ENCODE measurements at places on chromosomes 12 and 14. TPM values are rescaled to one million over a fixed set of nuclear protein-coding genes. Genes with fewer than 3 reads are reported as not detected.

GRCh38 chr14:96088074-96088473 lies 48.9 kb downstream of the C14orf132 start:
- H3K36me3 ChIP-seq = no peaks in the 10 kb centered on the region
- no peaks in the 10 kb centered on the region for H3K4me1 ChIP-seq
- no peak for DNase-seq
- peaks cover 7% of the 10 kb centered on the region for H3K27me3 ChIP-seq
- H3K27ac ChIP-seq = no peak overlapping the region

DNA sequence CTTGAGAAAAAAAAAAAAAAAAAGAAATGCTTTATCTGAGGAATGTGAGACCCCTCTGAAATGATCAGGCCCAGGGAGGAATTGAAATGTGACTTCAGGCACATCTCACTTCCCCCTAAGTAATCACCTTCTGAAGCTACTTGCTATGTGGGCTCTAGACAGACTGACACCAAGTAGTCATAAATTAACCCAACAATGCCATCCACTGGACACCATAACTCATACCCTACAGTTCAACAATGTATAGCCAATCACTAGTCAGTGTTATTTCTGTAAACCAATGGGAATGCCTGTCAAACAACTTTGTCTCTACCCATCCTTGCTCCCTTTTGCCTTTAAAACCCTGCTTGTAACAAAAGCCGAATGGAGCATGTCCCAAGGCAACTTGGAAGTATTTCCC lies 182.7 kb upstream of the TMPO start:
- H3K4me1 ChIP-seq = no peaks in the 10 kb centered on the region
- no peaks in the 10 kb centered on the region for H3K27me3 ChIP-seq
- no peak for DNase-seq
- no peaks in the 10 kb centered on the region for H3K36me3 ChIP-seq
- no peak overlapping the region for H3K27ac ChIP-seq
- H3K4me3 ChIP-seq = no peak overlapping the region

OVCH1 gene
- polyA plus RNA-seq = not detected

GRCh38 chr12:38332814-38333213 lies 16.2 kb downstream of the ALG10B start:
- H3K4me3 ChIP-seq = no peak overlapping the region
- H3K4me1 ChIP-seq = no peaks in the 10 kb centered on the region
- DNase-seq = no peak
- H3K36me3 ChIP-seq = no peaks in the 10 kb centered on the region
- H3K27me3 ChIP-seq = no peaks in the 10 kb centered on the region

SLCO1B1 gene
- polyA plus RNA-seq = not detected

PLA2G1B gene
- polyA plus RNA-seq = 9.2 TPM

DNA sequence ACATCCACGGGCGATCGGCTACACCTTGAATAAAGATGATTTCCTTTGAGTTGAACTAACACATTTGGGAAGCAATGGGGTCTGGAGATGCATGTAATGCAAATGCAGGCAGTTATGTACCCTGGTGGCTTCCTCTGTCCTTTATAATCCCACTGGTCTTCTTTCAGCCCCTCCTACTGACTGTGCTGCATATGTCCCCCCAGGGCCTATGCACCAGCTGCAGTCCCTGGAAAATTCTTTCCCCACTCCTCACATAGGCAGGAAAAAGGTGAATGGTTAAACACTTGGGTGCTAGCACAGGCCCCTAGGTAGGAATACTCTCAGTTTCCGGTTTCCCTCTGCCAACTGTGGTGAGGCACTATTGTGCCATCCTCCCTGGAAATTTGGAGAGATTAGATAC lies 294.8 kb upstream of the SOX5 start:
- H3K27ac ChIP-seq = no peak overlapping the region
- DNase-seq = no peak
- no peak overlapping the region for H3K4me3 ChIP-seq
- no peaks in the 10 kb centered on the region for H3K27me3 ChIP-seq
- H3K36me3 ChIP-seq = no peaks in the 10 kb centered on the region

CCDC38 gene
- not detected for polyA plus RNA-seq

LUM gene
- polyA plus RNA-seq = 5.1 TPM

GRCh38 chr14:71339650-71340415 lies 432.6 kb downstream of the PCNX1 start:
- H3K27ac ChIP-seq = peak overlapping the region; percentile 74
- H3K4me3 ChIP-seq = no peak overlapping the region
- DNase-seq = peak; percentile 84

DNA sequence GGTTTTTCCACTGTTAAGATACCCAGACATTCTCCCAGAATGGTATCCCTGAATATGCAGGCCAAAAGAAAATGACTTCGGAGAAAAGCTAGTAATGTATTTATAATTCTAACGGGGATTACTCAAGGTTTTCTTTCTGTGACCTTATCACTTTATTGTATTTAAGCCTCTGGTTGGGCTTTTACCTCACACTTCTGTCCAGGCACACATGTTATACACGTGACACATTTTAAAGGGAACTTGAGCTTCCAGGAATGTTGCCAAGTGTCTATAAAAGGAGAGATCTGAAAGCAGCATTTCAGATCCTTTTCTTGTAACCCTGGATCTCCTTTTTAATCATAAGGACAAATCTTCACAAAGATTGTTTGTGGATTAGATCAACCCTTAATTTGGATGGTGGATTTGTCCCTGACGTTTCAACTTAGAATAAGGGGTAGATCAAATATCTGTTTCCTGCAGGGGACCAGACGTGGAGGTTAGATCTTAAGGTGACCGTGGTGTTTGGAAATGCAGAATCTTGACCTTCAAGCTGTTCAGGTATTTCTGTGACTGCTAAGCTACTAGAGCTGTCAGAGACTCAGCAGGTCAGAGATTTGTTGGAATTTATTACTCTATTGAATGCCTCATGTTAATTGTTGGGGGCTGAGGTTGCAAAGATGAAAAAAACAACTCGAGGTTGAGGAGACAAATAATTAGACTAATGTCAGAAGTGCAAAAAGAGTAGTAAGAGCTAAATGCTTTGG lies 1.5 kb downstream of the CIPC start:
- H3K27me3 ChIP-seq = no peaks in the 10 kb centered on the region
- no peaks in the 10 kb centered on the region for H3K36me3 ChIP-seq
- peaks cover 41% of the 10 kb centered on the region for H3K4me1 ChIP-seq
- H3K27ac ChIP-seq = peak overlapping the region; percentile 54
- H3K4me3 ChIP-seq = no peak overlapping the region
- peak; percentile 65 for DNase-seq

GRCh38 chr12:130932061-130932930 lies 21.4 kb upstream of the ADGRD1 start:
- no peaks in the 10 kb centered on the region for H3K4me1 ChIP-seq
- no peaks in the 10 kb centered on the region for H3K36me3 ChIP-seq
- H3K27me3 ChIP-seq = no peaks in the 10 kb centered on the region
- H3K27ac ChIP-seq = no peak overlapping the region

TAS2R31 gene
- polyA plus RNA-seq = not detected

DNA sequence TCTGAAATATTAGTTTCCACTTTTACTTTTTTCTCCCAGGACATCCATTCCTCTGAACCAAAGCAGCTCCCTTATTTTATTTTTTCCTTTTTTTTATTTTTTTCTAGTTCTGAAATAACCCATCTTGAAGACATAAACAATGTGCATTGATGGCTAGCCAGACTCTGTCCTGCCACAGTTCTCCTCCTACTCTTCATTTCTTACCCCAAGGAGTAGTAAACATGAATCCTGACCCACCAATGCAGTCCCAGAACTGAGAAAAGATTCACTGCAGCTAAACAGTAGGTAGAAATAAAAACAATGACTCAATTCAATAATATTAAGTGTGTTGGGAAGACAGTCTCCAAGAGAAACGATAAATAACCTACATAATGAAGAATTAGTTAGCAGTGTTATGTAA lies 65.7 kb upstream of the NOVA1 start:
- no peak for DNase-seq
- H3K4me1 ChIP-seq = no peaks in the 10 kb centered on the region
- no peak overlapping the region for H3K27ac ChIP-seq
- no peaks in the 10 kb centered on the region for H3K27me3 ChIP-seq

ENO2 gene
- polyA plus RNA-seq = 3.3 TPM

ABCC9 gene
- not detected for polyA plus RNA-seq

- no peak overlapping the region for H3K27ac ChIP-seq
- no peaks in the 10 kb centered on the region for H3K27me3 ChIP-seq
- H3K4me1 ChIP-seq = no peaks in the 10 kb centered on the region
- no peaks in the 10 kb centered on the region for H3K36me3 ChIP-seq
Observed at GRCh38 chr14:47278233-47278842, 397.1 kb downstream of the MDGA2 start.

DNA sequence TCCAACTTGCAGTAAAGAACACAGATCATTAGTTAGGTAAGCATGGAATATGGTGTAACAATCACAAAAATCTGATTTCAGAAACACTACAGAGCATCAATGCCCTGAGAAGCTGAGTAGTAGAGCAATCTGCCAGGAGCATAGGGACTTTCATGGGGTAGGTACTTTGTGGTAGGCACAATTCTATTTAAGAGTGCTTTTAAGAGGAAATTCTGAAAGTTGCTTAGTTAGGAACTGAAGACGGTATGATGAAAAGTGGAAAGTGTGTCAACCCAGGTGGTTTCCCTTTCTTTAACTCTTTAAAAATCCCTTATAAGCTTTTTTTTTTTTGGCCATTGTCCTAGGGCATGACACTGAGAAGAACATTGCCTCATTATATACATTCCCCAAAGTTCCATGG lies 535.7 kb upstream of the FBXO33 start:
- H3K36me3 ChIP-seq = no peaks in the 10 kb centered on the region
- no peaks in the 10 kb centered on the region for H3K27me3 ChIP-seq
- no peak overlapping the region for H3K27ac ChIP-seq
- H3K4me3 ChIP-seq = no peak overlapping the region
- DNase-seq = no peak

- no peaks in the 10 kb centered on the region for H3K36me3 ChIP-seq
- no peak for DNase-seq
- H3K4me1 ChIP-seq = no peaks in the 10 kb centered on the region
- H3K4me3 ChIP-seq = no peak overlapping the region
- no peak overlapping the region for H3K27ac ChIP-seq
Observed at GRCh38 chr12:73445658-73446324, 1091.8 kb upstream of the ATXN7L3B start.

GRCh38 chr14:65776193-65776852 lies 363.8 kb downstream of the FUT8 start:
- no peaks in the 10 kb centered on the region for H3K27me3 ChIP-seq
- no peaks in the 10 kb centered on the region for H3K36me3 ChIP-seq
- peaks cover 3% of the 10 kb centered on the region for H3K4me1 ChIP-seq
- DNase-seq = peak; percentile 7
- no peak overlapping the region for H3K27ac ChIP-seq

DNA sequence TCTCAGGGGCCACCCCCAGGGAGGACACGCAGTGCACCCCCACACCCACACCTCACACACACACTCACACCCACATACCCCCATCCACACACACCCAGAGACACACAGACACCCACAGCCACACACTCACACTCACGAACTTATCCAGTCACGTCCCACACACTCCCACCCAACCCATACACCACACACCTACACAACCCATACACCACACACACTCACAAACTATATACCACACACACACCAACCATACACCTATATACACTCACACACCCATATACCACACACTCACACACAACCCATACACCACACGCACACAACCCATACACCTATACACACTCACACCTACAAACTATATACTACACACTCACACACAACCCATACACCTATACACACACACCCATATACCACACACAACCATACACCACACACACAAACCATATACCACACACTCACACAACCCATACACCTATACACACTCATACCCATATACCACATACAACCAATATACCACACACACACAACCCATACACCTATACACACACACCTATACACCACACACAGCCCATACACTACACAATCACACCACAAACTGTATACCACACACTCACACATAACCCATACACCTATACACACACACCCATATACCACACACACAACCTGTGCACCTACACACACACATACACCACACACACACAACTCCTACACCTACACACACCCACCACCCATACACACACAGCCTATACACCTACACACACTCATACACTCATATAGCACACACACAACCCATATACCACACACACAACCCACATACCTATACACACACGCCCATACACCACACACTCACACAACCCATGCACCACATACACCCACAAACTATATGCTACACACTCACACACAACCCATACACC lies 42.7 kb downstream of the TMEM121 start:
- H3K4me3 ChIP-seq = no peak overlapping the region
- H3K27me3 ChIP-seq = no peaks in the 10 kb centered on the region
- H3K27ac ChIP-seq = no peak overlapping the region

DNA sequence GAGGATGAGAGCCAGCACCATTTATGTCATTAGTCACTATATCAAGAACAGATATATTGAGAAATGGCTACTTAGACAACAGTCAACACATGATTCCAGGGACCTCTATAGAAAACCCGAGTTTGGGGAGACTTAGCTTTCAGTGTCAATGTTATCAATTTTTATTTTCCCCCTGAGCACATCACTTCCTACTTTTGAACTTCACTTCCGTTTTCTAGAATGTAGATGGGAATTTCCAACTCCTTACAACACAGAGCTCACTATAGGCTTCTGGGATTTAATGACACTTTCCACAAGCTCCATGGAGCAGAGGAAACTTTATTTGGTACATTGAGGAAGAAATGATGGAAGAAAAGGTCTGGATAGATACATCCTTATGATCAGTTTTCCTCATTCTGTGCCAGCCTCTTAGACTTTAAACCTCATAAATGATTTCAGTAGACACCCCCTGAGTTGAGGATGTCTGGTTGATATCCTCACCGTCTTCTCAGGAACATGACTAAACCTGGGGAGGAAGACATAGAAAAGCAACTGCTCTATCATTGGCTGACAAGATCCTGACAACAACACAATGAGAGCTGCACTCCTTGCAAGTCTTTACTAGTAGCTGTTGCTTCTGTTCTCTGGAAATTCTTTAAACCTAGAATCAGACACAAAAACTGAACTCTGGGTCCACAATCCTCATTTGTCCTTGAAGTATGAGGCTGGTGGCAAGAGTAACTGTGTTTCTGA lies 449.4 kb upstream of the OR4E1 start:
- H3K4me1 ChIP-seq = no peaks in the 10 kb centered on the region
- no peaks in the 10 kb centered on the region for H3K36me3 ChIP-seq
- H3K27ac ChIP-seq = no peak overlapping the region
- no peak overlapping the region for H3K4me3 ChIP-seq

DNA sequence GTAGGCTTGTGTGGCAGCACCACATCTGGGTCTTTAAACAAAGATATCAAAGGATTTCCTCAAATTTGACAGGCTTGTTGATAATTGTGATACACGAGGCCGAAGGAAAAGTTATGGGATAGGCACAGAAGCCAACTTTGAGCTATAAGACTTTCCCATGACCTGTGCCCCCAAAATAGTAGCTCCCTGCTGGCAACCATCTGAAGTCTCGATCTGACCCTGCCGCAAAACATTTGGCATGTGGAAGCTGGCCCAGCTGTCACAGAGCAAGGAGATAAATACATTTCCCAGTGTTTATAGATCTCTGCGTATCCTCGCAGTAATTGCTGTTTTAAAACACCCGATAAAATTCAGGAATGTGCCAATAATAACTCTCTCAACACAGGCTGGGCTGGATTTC lies 26.4 kb upstream of the RGS6 start:
- H3K27me3 ChIP-seq = no peaks in the 10 kb centered on the region
- H3K27ac ChIP-seq = no peak overlapping the region
- no peak for DNase-seq
- H3K36me3 ChIP-seq = no peaks in the 10 kb centered on the region
- H3K4me1 ChIP-seq = no peaks in the 10 kb centered on the region

EPYC gene
- not detected for polyA plus RNA-seq

BEGAIN gene
- polyA plus RNA-seq = 13.5 TPM
